ENCODE measurements at places on chromosomes 5 and 9.

- DNase-seq: no peak
Observed at GRCh38 chr5:168316139-168316578, 24.7 kb downstream of the WWC1 start.

GRCh38 chr5:6585939-6586646 is 46.8 kb downstream of the NSUN2 start:
- no peak for DNase-seq

- DNase-seq: no peak
Observed at GRCh38 chr9:81637276-81637675, 52.1 kb downstream of the TLE1 start.

DNA sequence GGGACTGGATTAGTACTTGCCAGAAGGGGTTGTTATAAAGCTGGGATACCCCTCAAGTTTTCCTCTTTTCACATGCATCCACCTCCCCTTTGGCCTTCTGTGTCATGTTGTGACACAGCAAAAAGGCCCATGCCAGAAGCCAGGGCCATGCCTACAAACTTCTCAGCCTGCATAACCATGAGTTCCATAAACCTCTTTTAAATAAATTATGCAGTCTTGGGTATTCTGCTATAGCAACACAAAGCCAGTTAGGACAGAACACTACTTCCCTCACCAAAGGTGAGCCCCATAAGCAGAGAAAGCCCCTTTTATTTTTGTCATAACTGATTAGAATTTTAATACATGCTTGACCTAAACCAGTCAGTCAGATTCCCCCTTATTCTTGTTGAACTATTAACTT is 801.3 kb downstream of the DNAH5 start:
- no peak for DNase-seq

- no peak for DNase-seq
Observed at GRCh38 chr5:156675395-156675794, 174.7 kb upstream of the PPP1R2B start.

DNA sequence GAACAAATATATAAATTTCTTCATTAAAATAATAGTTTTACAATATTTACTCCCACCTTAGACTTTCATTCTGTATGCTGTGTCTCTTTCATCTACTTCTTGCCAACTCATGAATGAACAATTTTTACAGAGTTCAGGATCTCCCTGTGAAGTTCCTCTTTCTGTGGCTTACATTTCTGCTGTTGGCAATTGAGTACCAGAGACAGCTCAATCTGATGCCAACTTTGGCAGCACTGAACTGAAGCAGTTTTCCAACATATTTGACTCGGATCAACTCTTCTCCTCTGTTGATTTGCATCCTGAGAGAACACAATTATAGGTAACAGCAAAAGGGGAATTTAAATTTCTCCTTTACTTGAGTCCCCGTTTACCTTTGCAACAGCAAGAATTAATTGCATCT is 1262.2 kb downstream of the EFNA5 start:
- no peak for DNase-seq

DNA sequence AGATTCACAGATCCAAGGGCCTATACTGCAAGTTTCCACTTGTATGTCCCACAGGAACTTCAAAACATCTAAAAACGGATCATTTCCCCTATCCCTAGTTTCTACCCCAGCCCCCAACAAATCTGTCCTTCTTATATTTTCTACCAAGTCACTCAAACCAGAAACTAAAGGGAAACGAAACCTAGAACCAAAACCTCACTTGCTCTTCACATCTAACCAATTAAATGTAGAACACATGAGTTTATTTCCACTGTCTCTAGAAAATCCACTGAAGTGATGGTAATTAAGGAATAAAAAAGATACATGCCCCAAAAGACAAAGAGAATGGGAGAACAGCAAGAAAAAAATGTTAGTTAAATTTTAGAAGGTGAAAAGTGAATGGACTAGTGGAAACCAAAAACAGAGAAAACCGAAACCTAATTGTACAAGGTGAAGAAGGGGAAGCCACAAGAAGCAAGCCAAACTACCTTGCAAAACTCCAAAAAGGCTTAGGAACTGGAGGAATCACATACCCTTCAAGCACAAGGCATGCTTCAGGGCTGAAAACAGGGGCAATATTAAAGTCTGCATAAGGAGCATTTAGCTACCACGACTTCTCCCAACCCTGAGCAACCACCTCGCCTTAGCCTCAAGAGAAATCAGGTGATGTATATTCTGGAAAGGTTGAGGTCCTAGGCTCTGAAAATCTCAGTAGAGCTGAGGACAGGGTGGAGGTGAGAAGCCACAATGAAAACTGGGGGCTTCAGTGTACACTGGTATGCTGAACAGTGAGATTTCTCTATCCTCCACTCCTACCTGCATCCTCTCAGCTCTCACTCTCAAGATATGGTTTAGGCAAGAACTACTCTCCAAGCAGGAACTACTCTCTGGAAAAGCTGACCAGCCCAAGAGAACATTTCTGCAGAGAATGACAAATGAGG is 11.1 kb downstream of the SMU1 start:
- DNase-seq: no peak

DNA sequence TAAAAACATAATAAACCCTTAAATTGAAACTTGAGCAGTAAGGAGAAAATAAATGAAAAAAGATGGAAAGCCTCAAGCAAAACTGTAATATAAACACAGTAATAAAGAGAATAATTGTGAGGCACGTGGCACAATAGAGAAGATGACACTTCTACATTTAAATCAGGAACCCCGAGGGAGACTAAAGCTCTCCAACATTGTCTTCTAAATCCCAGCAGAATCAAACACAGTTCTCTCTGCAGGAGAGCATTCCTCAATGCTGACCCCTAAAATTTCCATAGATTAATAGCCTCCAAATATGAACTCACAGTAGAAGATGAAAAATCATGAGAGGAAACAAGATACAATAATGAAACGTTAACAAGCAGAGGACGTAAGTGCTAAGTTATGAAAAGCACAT is 721.2 kb upstream of the COX7C start:
- no peak for DNase-seq

DNA sequence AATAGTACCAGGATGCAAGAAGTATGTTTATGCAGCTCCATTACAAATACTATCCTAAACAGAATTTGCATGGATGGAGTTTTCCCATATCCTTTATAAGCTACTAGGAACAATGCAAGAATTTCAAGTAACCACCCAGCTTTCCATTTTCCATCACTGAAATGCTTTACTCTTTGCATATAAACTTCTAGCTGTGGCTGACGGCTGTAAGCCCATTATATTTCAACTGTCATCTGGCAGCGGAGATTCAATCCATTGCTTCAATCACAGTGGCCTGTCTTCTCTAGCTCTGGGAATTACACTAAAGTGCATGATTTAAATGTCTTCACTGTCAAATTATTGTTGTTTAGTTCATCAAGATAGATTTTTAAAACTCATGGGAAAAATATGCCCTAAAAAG is 64.2 kb upstream of the PAM start:
- no peak for DNase-seq

Data from T-cell (primary cell).